ENCODE measurements at places on chromosomes 12 and 14.
A peak's percentile ranks its signal among the peaks of the same experiment; 100 is the strongest.

DNA sequence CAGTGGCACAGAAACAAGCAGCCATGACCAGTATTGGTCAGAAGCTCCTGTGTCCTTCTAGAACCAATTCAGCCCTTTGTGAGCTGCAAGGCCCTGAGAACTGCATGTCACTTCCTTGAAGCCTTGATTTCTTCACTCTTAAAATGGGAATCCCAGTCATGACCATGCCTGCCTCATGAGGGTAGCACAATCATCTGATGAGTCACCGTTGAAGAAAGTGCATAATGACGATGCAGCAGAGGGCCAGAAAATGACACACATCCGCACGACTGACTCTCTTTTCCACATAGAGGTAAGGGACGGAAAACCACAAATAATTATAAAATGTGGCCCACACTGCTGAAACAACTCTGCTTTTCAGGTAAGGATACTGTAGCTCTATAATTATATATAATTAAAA, 777.4 kb downstream of the BCL11B start:
- DNase-seq: no peak

- no peak for DNase-seq
Observed at GRCh38 chr14:96614481-96614881, 112.3 kb downstream of the PAPOLA start.

DNA sequence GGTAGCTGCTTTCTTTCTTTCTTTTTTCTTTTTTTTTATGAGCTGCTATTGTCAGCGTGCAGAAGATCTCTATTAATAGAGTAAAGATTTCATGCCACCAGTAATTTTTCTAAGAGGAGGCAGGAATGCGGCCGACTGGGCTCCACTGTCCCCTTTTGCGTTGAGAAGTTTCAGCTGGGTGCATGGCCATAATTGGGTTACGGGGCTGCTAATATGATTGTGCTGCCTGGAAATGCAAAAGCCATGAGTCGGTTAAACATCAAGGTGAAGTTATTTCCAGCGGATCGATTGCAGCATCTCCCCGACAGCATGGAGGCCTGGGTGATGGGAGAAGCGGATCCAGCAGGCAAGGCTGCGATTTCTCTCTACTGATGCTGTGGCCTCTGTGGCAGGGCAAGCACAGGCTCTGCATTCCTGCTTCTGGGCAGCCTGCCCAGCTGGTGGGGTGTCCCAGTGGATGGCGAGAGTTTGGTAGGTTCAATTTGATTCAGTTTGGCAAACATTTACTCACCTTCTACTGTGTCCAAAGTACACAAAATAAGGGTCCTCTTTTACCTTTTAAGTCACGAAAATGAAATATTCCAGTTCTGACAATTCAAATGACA, 54.4 kb upstream of the PRMT8 start:
- no peak for DNase-seq

DNA sequence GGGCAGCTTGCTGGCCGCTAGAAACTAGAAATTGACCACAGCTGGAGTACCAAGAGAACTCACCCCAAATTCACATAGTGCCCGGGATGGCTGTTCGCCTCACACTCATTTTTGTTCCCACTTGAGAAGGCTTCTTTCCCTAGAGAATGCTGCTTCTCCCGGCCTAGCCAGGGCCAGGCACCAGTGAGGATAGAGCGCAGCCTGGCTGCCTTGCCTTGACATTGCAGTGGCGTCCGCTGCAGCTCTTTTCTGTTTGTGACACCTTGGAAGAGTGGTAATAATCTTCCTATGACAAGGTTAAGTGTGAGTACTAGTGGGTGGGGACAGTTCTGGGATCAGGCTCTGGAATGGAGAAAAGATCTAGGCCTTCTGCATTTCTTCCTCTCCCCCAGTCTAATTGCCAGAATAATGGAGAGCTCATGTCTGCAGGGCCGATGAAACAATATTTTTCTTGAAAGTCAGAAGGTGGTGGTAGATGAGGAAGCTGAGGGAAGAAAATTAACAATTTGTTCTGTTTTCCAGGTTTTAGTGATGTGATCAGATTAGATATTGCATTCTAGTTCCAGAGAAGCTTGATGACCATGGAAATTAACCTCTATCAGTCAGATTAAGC, 3.7 kb downstream of the TMEM253 start:
- peak; percentile 54 for DNase-seq

GRCh38 chr12:91989143-91989542, 156.5 kb downstream of the BTG1 start:
- DNase-seq: no peak

DNA sequence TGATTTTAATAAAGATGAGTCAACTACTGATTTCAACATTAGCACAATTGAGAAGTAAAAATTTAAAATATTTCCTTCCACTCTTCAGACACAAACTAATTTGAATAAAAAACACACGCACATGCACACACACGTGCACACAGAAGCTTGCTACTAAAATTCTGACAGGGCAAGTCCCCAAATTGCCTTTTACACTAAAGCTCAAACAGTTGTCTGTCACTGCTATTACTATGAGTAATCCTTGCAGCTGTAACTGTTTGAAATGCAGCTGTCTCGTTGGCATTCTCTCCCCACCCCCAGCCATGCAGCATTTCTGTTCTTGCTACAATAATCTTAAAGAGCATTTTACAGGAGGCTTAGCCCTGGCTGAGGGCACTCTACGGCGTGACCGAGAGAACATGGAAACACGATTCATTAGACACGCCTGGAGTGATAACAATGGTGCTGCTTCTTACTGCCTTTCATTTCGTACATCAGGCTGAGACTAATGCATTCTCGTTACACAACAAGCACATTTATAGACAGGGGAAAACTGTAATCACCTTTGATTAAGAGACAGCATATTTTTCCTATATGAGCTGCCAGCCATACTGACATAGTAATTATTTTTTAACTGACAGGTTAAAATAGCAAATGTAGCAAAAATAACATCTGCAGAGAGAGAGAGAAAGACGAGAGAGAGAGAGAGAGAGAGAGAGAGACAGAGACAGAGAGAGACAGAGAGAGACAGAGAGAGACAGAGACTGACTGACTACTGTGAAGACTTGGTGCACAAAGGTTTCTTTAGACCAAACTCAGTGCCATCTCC, 153.8 kb downstream of the MED13L start:
- no peak for DNase-seq

- DNase-seq: no peak
Observed at GRCh38 chr12:18899678-18900317, 161.9 kb downstream of the CAPZA3 start.

DNA sequence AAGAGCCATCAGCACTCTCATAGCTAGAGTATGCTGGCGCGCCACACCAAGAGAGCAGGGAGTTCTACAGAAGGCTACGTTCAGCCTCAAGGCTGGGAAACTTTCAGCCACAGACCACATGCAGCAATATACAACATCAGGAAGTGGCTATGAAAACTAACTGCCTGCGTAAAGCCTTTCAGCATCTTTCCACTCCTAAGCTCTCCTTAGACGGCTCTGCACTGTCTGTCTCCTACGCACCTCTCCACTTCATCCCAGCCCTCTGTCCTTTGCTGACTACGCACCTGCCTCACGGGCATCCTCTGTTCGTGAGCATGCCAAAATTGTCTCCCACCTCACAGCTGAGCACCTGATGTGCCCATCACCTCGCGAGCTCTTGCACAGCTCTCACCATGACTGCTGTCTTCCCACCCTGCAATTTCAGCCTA, 9.7 kb downstream of the MPHOSPH9 start:
- DNase-seq: peak; percentile 70

DNA sequence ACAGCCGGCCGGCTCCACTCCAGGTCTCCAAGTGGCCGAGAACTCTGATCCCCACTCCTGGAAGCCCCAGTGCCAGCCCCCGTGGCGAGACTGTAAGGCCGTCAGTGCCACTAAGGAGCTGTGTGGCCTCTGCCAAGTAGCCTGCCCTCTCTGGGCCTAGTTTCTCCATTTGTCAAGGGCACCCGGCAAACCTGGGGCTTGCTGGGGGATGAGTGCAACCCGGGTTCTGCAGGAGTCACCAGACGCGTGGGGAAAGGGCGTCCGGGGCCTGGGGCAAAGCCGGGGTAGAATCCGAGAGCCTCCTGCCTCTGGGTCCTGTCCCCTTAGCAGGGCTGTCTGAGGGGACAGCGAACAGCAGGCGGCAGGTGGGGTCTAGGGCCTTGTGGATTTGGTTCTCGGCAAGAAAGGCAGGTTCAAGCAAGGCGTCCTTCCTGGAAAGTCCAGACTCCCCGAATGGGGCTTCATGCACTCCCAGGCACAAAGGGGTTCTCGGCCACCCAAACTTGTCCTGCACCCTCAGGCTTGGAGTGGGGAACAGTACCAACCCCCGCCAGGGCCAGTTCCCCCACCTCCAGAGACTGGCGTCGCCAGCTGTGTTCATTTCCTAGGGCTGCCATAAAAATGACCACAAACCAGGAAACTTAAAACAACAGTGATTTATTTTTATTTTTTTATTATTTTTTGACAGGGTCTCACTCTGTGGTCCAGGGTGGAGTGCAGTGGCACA, 56.0 kb downstream of the NCOR2 start:
- no peak for DNase-seq

GRCh38 chr14:99361596-99362215, 89.7 kb upstream of the BCL11B start:
- no peak for DNase-seq

- DNase-seq: no peak
Observed at GRCh38 chr14:92440345-92441003, 73.1 kb upstream of the RIN3 start.

- no peak for DNase-seq
Observed at GRCh38 chr14:91090743-91091142, 23.1 kb upstream of the DGLUCY start.

DNA sequence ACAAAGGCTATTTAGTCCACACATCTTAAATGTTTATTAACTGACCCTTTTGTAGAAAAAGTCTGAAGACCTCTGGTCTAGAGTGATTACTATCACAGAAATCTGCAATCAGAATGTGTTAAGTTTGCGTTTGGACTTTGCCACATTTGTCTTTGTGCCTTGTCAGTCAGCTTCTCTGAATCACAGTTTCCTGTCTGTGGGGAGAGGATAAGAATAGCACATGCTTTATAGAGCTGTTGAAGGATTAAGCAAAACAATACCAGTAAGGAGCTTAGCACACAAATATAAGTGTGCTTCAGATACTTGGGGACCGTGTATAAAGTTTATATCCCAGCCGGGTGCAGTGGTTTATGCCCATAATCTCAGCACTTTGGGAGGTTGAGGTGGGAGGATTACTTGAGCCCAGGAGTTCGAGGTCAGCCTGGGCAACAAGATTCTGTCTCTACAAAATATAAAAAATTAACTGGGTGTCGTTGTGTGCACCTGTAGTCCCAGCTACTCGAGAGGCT, 63.0 kb upstream of the BTG1 start:
- peak; percentile 63 for DNase-seq

DNA sequence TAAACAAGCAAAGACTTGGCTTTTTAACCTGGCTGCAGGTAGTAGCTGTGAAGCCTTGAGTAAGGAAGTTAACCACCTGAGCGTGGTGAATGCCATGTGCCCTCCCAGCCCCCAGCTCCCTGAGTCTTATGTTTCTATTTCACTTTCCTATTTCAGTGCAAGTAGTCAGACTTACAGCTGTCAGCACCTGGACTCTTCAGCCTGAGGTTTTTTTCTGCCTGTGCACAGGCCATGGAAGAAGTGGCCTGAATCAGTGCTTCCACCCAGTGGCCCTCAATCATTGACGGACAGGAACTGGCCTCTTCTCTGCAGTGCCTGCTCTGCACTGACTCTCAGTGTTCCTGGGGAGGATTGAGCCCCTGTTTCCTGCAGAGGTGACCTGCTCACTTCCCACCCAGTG, 796.4 kb downstream of the MED13L start:
- DNase-seq: no peak

GRCh38 chr12:78316631-78317468, 486.2 kb downstream of the NAV3 start:
- DNase-seq: no peak

DNA sequence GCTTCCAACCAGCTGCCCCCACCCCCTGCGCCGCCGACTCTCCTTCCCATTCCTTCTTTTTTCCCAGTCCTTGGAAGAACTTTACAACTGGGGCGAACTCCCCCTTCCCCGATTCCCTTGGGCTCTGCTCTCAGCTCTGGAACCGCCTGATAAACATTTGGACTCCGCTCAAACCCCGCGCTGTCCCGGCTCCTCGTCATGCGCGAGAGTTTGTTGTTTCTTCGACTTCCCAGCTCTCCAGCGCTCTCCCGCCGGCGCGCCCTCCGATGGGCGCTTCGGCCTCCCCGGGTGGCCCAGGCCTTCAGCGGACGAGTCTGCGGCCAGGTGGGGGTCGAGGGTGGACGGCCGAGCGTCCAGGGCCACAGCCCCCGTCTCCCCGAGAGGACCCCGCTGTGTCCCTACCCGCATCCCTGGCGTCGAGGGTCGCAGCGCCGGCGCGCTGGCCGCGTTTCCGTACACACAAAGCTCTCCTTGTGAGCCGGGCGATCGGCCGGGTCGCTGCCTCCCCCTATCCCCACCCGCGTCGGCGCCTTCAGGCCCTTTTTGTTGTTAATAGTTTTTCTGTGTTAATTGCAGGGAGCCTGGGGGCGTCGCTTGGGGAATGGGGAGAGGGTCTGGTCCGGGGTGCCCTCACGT, 847 bp downstream of the MMP14 start:
- DNase-seq: no peak

- DNase-seq: no peak
Observed at GRCh38 chr14:76040704-76041103, 55.1 kb downstream of the IFT43 start.

GRCh38 chr12:58761308-58761707, 159.0 kb downstream of the LRIG3 start:
- no peak for DNase-seq

- DNase-seq: no peak
Observed at GRCh38 chr12:119211884-119212283, 33.2 kb downstream of the HSPB8 start.

DNA sequence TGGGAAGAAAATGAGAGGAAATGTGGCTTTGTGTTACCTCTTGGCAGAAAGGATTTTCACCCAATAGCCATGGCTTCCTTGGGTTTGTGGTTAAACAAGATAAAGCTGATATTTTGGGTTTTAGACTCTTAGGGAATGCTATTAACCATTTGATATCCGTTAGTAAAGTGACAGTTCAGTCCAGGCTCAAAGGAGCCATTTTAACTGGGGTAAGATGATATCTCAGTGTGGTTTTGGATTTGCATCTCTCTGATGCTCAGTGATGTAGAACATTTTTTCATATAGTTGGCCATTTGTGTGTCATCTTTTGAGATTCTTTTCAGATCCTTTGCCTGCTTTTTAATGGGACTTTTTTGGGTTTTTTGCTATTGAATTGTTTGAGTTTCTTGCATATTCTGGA, 30.1 kb downstream of the IFT43 start:
- no peak for DNase-seq

DNA sequence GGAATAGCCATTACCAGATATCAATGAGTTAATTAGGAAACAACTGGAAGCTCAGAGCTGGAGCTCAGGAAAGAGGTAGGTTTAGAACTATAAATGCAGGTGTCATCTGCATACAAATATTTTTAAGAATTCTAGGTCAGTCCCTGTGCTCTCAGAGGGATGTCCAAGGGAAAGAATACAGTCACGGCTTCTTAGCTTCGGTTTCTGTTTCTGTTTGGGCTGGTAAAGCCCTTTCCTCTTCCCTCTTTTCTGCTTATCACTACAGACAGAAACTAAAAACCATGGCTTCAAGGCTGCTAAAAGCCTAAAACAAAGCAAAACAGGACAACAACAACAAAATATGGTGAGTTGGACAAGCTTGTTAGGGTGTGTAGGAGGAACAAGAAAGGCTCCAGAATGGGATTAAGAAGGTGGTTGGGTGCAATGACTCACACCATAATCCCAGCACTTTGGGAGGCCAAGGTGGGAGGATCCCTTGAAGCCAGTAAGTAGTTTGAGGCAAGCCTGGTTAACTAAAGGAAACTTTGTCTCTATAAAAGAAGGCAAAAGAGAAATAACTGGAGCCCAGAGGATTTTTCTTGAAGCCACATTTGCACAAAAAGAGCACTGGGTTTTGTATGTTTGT, 113.0 kb downstream of the SEC23A start:
- DNase-seq: no peak

- DNase-seq: no peak
Observed at GRCh38 chr14:99472937-99473336, 7.7 kb downstream of the SETD3 start.

Measured in stimulated activated naive CD4-positive, alpha-beta T cell (primary cell).